COR-L47 (cell line): ENCODE measurements at places on chromosomes 6 and 20.

- DNase-seq, result no peak
Measured at GRCh38 chr6:44527181-44527580, 139.7 kb downstream of the CDC5L start.

GRCh38 chr20:53789989-53790675, 196.5 kb upstream of the ZNF217 start:
- DNase-seq, result no peak

GRCh38 chr6:122754191-122754731, 25.3 kb upstream of the FABP7 start:
- no peak for DNase-seq

- DNase-seq, result no peak
Measured at GRCh38 chr6:168641446-168641845, 200.5 kb downstream of the SMOC2 start.

GRCh38 chr20:8658103-8658502, 410.8 kb upstream of the PLCB4 start:
- DNase-seq, result no peak

- DNase-seq, result no peak
Measured at GRCh38 chr20:32333988-32334885, 23.9 kb upstream of the ASXL1 start.

DNA sequence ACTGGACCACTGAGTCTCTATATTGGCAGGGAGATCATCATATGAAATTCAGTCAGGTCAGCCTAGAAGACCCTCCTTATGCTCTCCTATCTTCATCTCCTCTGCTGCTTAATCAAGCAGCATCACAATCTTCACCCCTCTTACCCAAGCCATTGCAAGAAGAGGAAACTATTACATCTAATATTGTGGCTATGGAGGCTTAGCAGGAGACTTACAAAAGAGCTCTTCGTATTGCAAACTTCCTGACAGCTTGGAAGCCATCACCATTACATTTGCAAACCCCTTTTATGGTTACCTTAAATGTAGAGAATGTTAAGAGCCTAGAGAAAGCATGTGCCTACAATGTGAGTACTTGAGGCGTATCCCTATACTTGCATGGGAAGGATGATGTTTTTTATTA, 87.2 kb upstream of the STXBP5 start:
- no peak for DNase-seq

DNA sequence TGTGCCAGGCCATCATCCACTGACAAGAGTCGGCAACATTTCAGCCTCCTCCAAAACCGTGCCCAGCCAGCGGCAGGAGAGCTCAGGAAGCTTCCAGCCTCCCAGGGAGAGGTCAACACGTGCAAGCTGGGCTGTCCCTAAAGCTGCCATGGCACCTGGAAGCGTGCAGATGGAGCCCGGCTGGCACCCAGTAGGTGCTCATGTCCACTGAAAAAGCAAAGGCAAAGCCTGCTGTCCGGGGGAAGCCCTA, 14.4 kb upstream of the TLDC2 start:
- no peak for DNase-seq

DNA sequence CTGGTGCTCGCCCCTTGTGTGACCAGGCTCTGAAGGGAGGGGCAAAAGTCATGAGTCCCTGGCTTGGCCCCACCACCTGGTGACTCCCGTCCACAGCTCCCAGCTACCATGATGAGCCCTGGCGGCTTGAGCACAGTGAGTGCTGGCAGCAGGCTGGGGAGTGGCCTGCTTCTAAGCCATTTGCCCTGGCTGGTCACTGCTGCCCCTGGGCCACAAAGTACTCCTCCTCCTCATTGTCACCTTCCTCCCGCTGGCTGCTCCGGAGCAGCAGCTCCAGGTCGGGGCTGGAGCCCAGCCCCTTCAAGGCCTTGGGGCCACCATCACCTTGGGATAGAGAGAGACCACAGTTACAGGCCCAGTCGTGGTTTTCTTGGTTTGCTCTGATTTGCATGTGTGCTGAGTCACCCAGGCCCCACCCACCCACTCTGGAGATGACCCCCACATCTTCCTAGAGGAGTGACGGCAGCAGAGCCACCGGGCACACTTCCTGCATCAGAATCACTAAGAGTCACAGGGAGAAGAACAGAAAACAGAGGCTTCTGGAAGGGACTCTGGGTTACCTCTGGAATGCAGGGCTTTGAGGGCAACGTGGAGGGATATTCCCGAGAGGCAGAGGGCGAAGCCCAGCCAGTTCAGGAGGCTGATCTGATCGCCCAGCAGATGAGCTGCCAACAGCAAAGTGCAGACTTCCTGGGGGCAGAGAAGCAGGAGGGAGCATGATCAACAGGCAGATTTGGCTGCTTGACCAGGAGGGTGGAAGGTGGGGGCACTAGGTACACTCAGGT, 42.1 kb upstream of the CDH22 start:
- DNase-seq, result no peak

GRCh38 chr20:47614703-47615309, 113.1 kb downstream of the NCOA3 start:
- no peak for DNase-seq

DNA sequence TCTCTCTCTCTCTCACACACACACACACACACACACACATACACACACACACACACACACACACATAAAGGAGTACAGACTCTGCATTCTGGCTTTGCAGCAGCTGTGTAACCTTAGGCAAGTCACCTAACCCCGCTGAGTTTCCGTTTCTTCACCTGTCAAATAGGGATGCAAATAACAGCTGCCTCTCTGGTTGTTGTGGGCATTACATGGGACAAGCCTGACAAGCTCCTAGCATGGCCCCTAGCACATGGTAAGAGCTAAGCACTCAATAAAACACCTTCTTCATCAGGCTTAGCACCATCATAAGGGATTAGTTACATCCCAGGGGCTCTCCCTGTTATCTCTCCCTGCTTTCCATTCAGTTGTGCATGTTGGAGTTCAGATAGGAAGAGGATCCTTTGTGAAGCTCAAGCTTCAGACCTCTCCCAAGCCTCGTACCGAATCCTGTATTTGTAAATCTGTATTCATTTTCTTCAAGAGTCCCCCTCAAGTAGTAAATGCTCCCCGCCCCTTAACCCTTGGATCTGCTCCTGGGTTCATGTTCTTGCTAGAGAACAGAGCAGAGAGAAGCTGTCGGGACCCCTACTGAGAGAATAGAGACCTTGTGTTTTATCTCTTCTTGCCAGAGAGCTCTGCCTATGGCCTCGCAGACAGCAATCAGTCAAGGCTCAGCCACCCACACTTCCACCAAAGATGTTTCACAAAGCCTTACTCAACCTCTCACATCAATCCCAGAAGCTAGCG, 2.2 kb downstream of the SLC13A3 start:
- DNase-seq, result no peak

DNA sequence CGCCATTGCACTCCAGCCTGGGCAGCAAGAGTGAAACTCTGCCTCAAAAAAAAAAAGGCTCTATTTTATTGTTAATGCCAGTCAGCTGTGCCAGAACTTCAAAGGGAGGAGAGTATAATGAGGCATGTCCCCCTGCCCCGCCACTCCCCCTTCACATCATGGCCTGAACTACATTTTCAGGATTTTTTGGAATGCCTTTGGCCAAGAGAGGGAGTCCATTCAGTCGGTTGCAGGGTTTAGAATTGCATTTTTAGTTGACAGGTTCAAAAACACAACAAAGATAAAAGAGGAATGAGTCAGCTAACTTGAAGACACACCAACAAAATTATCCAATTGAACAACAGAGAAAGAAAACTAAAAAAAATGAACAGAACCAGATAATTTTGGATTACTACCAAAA, 59.1 kb downstream of the CEP43 start:
- DNase-seq, result no peak

- DNase-seq, result peak; percentile 41
Measured at GRCh38 chr6:128316258-128316929, 204.0 kb downstream of the PTPRK start.

DNA sequence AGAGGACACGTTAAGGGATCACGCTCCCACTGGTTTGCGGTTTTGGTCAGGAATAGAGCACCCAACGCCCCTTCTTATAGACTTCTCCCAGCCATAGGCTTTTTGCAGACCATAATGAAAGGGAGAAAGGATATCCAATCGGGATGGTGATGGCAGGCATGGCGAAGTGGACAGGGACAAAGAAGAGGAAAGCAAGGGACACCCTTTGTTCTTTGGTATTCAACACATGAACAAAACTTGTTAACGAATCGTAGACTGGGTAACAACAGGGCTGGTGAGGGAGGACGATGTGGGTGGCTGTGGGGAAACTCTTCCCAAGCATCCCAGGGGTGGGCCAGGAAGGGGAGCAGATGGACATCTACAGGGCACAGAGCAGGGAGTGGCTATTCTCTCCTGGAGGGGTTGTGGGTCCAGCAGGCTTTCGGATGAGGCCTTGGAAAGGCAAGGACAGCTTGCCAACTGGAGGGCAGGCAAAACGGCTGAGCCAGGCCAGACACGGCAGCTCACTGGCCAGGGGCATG, 1.4 kb upstream of the HSP90AB1 start:
- no peak for DNase-seq

GRCh38 chr6:34671801-34672656, 24.5 kb downstream of the ILRUN start:
- no peak for DNase-seq

DNA sequence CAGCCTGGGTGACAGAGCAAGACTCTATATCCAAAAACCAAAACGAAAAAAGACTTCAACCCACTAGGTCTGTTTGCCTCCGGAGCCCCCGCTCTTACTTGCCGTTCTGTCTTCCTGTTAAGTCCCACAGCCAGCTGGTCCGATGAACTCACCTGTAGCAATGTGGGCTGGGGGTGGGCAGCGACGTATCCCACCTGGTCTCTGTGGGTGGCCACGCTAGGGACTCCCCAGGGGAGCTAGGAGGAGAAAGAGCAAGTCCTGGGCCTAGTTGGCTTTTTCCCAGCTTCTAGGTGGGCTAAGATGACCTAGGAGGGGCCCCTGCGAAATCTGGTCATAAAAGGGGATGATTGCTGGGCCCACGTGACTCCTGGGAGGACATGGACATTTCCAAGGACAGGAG, 166.0 kb upstream of the KCNG1 start:
- DNase-seq, result no peak

- DNase-seq, result peak; percentile 40
Measured at GRCh38 chr20:44683263-44684046, 31.7 kb upstream of the CCN5 start.

GRCh38 chr6:159134701-159135364, 34.4 kb upstream of the FNDC1 start:
- peak; percentile 20 for DNase-seq
